ENCODE measurements at places on chromosomes 1 and 21.

- no peak for DNase-seq
Measured at GRCh38 chr1:41574842-41575241, 90.4 kb upstream of the EDN2 start.

- no peak for DNase-seq
Measured at GRCh38 chr1:180994262-180994661, 28.4 kb downstream of the STX6 start.

- no peak for DNase-seq
Measured at GRCh38 chr1:41936107-41936506, 17.4 kb upstream of the HIVEP3 start.

- DNase-seq: no peak
Measured at GRCh38 chr1:193262661-193263060, 76.2 kb upstream of the B3GALT2 start.

- DNase-seq: no peak
Measured at GRCh38 chr1:231354330-231355020, 16.4 kb downstream of the SPRTN start.

DNA sequence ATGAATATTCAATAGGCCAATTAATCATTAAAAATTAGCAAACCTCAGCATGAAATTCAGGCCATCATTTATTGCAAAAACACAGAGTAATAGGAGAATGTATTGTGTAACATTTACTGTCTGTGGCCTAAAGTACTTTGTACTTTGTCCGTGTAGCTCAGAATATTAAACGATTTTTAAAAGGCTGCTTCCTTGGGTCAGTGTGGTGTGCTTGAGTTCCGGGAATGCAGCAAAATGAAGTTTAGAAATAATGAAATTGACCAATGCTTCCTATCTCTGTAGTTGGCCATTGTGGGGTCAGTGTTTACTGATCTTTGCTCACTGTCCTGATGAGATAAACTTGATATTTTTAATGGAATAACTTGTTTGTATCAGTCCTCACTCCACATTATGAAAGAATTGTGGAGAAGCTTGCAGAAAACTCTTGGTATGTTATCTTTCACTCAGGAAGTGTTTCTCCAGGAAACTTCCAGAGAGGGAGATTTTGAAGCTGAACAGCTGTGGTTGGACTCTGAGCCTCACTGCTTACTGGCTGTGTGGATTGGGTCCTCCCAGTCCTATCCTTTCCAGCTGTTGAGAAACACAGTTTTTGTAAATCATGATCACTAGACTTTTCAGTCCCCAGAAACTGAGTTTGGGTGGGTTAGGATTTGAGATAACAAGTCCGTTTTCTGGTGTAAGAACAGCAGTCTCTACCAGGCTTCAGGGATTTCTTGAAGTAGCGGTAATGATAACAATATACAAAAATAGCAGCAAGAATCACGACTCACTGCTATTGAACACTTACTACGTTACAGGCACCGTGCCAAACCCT, 19.2 kb upstream of the MTARC1 start:
- no peak for DNase-seq

DNA sequence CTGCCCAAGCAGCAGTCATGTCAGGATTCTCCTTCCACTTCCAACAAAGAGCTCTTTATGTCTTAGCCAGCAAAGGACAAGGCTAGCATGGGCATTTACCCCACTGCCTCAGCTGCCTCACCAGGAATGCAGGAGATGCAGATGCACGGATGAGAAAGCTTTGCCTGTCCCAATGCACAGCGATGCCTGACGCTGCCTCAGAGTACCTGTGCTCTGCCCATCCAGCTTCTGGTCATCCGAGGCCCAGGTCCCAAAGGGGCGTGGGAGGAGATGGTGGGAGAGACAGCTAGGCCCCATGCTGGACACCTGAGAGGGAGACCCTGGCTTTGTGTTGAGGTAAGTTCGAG, 59.0 kb downstream of the IRF2BP2 start:
- DNase-seq: no peak

DNA sequence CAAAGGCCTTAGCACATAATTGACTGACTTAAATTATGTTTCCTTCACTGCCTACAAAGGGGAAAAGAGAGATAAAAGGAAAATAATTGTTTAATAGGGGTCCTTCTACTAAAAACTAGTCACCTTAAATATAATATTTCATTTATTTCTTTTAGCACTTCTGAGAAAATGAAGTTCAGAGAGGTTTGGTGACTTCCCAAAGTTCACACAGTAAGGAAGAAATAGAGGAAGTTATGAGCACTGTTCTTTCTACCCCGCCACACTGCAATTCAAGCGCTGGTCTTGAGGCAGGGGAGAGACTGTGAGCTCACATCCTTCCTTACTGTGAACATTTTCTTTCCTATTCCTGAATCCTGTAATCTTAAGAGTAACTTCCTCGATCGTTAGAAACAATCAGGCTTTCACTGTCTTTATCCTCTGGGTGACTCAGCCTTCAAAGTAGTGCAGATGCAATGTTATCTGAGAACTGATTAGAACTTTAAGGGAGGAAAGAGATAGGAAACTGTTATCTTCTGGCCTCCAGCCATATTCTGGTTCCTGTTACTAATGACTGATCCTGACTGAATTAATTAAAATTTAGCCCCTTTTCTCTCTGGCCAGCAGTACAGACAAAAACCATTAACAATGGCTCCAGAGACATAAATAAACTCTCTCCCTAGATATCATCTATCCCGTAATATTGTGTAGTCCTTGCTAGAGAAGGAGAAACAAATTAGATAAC, 6.8 kb downstream of the RGS5 start:
- no peak for DNase-seq

GRCh38 chr1:27591622-27592021, 12.3 kb downstream of the AHDC1 start:
- no peak for DNase-seq

DNA sequence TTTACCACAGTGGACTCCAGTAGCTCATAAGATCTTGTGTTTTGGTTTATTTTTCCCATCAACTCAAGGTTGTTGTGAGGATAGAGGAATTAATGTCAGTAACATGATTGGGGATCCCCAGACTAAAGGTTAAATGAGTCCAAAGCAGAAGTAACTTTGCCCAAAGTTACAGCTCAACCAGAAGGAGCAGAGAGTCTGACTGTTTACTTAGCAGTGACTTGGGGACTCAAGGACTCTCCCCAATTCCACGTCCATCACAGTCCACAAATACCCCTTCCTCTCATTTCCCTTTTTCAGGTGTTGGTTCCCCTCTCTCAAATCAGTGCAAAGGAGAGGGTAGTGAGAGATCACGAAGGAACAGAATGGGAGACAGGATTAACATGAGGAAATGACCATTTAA, 4.0 kb upstream of the ETV3 start:
- no peak for DNase-seq

DNA sequence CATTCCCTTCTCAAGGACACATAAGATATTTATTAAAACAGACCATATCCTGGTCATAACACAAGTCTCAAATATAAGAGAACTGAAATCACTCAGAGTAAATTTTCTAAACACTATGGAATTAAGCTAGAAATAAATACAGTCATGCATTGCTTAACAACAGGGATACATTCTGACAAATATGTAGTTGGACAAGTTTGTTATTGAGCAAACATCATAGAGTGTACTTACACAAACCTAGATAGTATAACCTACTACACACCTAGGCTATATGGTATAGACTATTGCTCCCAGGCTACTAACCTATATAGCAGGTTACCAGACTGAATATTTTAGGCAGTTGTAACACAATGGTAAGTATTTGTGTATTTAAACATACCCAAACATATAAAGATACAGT, 104.0 kb downstream of the MIS18A start:
- no peak for DNase-seq

DNA sequence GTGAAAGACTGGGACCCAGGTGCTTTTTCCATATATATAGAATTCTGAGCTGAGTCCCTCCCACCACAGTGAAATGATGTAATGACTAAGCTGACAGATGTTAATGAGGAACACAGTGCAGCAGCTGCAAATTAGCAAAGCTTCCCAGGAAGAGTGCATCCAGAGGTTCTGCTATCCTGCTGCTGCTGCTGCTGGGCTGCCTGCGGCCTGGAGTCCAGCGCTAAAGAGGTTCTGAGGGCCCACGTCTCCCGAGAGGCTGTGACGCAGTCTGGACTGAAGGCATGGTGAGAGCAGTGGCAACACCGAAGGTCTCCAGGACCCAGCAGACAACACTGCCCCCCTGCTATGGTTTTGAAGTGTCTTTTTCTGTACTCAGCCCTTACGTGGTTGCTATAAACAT, 63.9 kb downstream of the URB2 start:
- no peak for DNase-seq

- DNase-seq: no peak
Measured at GRCh38 chr1:204259782-204260181, 46.0 kb upstream of the GOLT1A start.

DNA sequence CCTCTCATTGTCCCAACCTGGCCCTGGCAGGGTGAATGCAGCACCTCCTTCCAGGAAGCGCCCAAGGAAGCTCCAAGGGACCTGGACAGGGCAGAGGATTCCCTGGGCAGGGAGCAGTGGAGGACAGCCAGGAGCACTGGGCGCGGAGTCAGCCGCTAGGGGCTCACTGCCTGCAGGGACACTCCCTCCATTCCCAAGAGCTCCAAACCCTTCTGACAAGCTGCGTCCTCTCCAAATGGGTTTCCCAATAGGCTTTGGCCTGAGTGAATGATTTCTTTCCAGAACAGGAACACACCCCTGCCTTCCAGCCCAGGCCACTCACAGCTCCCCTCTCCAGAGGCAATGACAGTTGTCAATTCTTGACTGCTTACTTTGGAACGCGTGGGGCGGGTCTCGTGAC, 128.5 kb upstream of the EDN2 start:
- DNase-seq: no peak

GRCh38 chr1:57553666-57554065, 129.8 kb upstream of the DAB1 start:
- no peak for DNase-seq

DNA sequence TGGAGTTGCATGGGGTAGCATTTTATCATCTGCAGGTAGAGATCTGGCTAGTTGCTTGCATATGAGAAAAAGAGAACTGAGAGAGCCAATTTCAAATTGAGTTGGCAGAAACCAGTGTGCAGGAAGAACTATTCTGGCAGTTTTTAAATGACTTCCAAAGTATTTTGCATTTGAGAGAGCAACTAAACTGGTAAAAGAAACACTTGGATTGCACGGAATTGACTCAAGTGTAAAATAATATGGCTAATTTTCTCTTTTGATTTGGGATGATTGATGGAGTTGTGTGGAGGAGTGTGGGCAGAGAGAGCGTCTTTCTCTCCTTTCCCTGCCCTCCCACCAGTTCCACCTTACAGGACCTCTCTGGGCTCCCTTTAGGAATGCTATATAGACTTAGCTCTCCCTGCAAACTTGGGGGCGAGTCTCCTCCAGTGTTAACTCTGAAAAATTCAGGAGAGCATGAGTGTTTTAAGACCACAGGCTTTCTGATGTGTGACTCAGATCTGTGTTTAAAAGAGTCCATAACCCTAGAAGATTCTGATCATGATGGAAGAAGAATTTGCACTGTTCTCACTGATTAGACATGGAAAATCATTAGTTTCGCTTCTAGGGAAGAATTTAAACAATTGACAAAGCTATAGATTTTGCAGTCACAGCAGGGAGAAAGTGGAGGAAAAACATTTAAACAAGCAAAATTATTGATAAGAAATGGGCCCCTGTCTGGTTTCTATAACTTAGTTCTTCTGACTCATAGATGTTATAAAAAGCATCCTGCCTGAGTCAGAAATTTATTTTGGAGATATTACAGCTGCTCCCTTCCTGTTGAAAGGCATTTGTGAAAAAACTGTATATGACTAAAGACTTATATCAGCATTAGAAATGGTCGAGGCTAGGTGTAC, 24.9 kb upstream of the CTBS start:
- no peak for DNase-seq

- DNase-seq: no peak
Measured at GRCh38 chr1:160879056-160879455, 5.9 kb downstream of the ITLN1 start.

- no peak for DNase-seq
Measured at GRCh38 chr1:192763756-192764155, 45.1 kb upstream of the RGS2 start.

DNA sequence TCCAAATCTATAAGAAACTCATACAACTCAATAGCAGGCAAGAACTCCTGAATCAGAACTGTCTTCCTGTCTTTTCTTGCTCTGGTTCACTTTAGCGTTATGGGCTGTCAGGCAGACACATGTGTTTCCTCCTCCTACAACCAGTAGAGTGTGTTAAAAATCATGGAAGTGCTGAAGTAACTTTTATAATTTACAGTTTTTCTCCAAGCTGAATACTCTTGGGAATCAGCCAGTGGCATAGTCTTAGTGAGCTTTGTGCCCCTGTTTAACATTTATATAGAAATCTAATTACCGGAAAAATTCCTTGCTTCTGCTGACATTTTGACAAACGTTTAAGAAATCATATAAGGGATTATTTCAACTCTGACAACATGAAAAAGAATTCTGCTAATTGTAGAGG, 113.1 kb upstream of the RGS18 start:
- DNase-seq: no peak

- DNase-seq: no peak
Measured at GRCh38 chr1:84773195-84773594, 82.9 kb upstream of the SSX2IP start.
